ENCODE measurements at places on chromosomes 11 and 22.

DNA sequence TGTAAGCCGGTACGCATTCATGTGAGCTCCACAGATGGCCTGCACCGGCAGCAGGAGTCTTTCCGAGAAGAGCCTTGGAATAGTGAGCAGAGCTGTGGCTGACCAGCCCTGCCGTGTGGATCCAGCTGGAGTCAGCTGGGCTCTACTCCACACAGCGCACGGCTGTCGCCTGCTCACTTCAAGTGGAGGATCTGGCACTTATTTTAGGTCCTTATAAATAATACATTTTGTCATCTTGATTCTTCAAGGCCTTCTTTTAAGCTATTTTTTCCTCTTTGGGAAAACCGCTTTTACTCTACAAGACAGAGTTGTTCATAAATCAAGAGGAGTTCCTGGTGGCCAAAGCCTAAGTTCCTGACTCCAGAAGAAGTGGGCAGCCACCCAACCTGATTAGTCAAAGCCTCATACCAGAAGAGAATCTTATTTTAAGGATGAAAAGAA is 93.8 kb downstream of the KCNC1 start:
- H3K27ac ChIP-seq = no peak overlapping the region
- no peak overlapping the region for H3K4me3 ChIP-seq
- H3K27me3 ChIP-seq = no peaks in the 10 kb centered on the region
- no peak for DNase-seq

- no peaks in the 10 kb centered on the region for H3K27me3 ChIP-seq
- H3K4me1 ChIP-seq = peaks cover 12% of the 10 kb centered on the region
- H3K4me3 ChIP-seq = no peak overlapping the region
- no peak for DNase-seq
- H3K36me3 ChIP-seq = peaks cover 4% of the 10 kb centered on the region
Observed at GRCh38 chr22:17633217-17633997, 4.9 kb upstream of the ATP6V1E1 start.

DNA sequence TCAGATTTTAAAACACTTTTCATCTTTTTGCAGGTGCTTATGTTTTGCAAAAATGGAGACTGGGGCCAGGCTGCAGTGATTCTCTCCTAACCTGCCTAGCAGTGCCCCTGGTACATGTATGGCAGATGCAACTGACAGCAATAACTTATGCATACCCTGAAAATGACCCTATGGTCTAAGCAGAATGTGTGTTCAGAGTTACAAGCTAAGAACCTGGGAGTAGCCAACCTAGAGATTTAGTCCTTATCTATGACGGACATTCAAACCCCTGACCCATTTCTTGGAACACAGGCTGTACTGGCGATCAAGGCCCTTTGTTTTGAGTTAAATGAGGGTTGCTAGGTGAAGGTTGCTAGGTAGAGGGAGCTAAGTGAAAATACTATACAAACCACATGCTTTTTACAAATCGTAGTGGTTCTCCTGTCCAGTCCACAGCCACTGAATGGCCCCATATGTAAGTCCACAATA is 184.9 kb upstream of the SESN3 start:
- no peaks in the 10 kb centered on the region for H3K27me3 ChIP-seq
- H3K4me1 ChIP-seq = peaks cover 2% of the 10 kb centered on the region
- no peaks in the 10 kb centered on the region for H3K36me3 ChIP-seq
- DNase-seq = no peak
- H3K27ac ChIP-seq = no peak overlapping the region

- H3K4me3 ChIP-seq = no peak overlapping the region
- no peaks in the 10 kb centered on the region for H3K36me3 ChIP-seq
- no peak overlapping the region for H3K27ac ChIP-seq
- H3K4me1 ChIP-seq = no peaks in the 10 kb centered on the region
Observed at GRCh38 chr11:91906871-91907624, 317.6 kb upstream of the FAT3 start.

DNA sequence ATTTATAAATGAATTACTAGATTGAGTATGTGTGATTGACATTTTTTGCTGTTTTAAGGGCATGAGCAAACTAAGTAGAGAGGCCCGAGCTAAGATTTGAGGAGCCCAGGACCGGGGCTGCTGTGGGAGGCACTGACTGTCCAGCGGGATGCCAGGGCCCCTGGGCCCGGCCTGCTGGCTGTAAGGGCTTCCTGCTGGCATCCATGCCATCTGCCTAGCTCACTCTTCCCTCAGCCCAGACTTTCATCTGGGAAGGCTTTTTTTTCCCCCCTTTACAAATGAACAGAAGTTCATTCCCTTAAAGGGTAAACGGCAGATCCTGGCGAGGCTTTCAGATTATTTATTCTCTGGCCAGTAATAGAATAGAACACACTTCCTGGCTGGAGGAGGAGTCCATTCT is 16.0 kb upstream of the TP53I11 start:
- H3K4me3 ChIP-seq = no peak overlapping the region
- H3K27ac ChIP-seq = no peak overlapping the region
- DNase-seq = no peak
- no peaks in the 10 kb centered on the region for H3K4me1 ChIP-seq
- H3K27me3 ChIP-seq = no peaks in the 10 kb centered on the region
- H3K36me3 ChIP-seq = peaks cover 2% of the 10 kb centered on the region

- H3K27me3 ChIP-seq = peaks cover 33% of the 10 kb centered on the region
- no peak for DNase-seq
- no peaks in the 10 kb centered on the region for H3K4me1 ChIP-seq
- H3K27ac ChIP-seq = no peak overlapping the region
- no peak overlapping the region for H3K4me3 ChIP-seq
- H3K36me3 ChIP-seq = no peaks in the 10 kb centered on the region
Observed at GRCh38 chr11:134558258-134558835, 146.3 kb upstream of the B3GAT1 start.

- H3K4me3 ChIP-seq = no peak overlapping the region
- H3K36me3 ChIP-seq = peaks cover 4% of the 10 kb centered on the region
- no peak overlapping the region for H3K27ac ChIP-seq
- H3K4me1 ChIP-seq = peaks cover 10% of the 10 kb centered on the region
Observed at GRCh38 chr11:7604331-7604955, 68.9 kb downstream of the CYB5R2 start.

DNA sequence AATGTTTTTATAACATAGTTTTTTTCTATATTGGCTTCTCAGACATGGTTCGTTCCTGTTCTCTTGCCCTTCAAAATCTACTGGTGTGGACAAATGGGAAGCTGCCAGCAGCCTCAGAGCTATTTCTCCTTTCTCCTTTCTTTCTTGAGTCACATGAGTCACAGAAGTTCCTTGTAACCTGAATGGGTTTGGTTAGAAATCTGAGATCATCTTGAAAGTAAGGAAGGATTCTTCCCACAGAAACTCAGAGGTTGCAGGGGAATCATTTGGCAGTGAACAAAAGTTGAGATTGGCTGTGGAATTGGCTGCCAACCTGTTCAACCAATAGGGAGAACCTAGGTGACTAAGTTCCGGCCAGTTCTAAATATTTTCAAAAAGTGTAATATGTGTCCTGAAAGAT is 12.5 kb downstream of the PLET1 start:
- no peak overlapping the region for H3K4me3 ChIP-seq
- H3K27me3 ChIP-seq = no peaks in the 10 kb centered on the region
- no peak for DNase-seq

DNA sequence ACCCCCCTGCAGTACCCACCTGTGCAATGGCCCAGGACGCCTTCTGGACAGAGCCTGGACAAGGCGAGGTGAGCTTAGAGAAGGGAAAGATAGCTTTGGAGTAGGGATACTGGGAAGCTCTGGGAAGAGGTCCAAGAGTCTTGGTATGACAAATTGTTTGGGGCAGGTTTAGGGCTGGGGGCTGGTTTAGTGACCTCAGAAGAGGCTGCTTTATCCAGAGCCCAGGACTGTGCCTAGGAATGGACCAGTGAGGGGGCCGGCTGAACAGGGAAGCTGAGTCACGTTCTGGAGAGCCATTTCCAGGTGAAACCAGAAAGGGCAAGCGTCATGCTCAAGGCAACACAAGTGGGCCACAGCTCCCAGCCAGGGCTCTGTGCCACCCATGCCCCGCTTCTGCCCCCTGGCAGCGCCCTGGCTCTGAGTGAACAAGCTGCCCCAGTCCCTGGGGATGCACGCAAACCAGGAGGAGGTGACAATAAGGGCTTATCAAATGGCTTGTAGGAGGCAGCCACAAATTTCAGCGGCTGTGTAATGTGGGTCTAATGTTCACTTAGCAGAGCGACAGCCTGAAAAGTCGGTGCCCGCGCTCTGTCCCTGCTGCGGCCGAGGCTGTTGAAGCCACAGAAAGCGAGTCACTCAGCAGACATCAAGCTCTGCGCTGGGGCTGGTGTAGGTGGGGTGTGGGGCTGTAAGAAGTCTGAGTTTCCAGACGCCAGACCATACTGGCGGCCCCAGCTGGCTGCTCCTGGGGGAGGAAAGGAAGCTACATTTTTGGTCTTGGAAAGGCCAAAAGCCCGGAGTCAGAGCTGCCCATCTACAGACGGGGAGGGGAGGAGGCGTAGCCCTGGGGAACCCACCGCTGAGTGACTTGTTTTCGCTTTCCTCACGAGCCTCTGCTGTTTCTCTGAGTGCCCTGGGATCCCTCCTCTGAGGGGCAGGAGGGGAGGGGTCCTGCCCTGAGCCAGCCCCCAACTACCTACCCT is 18.3 kb upstream of the SYT7 start:
- H3K4me3 ChIP-seq = no peak overlapping the region
- DNase-seq = no peak
- H3K36me3 ChIP-seq = peaks cover 2% of the 10 kb centered on the region
- peak overlapping the region; percentile 21 for H3K27ac ChIP-seq
- H3K4me1 ChIP-seq = peaks cover 7% of the 10 kb centered on the region
- peaks cover 60% of the 10 kb centered on the region for H3K27me3 ChIP-seq
